T47D (cell line): ENCODE measurements at places on chromosomes 5 and 9.

DNA sequence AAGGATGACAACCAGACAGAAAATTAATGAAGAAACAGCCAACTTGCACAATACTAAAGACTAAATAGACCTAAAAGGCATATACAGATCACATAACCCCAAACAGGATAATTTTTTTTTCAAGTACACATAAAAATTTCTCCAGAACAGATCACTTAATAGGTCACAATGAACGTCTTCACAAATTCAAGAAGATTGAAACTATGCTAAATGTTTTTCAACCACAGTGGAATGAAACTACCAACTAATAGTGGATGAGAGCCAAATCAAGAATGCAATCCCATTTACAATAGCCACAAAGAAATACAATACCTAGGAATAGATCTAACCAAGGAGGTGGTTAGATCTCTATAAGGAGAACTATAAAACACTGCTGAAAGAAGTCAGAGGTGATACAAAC is 145.8 kb downstream of the TMEM232 start:
- DNase-seq = no peak

- DNase-seq = no peak
These were observed 232.0 kb upstream of the NFIL3 start for GRCh38 chr9:91655658-91656057.

DNA sequence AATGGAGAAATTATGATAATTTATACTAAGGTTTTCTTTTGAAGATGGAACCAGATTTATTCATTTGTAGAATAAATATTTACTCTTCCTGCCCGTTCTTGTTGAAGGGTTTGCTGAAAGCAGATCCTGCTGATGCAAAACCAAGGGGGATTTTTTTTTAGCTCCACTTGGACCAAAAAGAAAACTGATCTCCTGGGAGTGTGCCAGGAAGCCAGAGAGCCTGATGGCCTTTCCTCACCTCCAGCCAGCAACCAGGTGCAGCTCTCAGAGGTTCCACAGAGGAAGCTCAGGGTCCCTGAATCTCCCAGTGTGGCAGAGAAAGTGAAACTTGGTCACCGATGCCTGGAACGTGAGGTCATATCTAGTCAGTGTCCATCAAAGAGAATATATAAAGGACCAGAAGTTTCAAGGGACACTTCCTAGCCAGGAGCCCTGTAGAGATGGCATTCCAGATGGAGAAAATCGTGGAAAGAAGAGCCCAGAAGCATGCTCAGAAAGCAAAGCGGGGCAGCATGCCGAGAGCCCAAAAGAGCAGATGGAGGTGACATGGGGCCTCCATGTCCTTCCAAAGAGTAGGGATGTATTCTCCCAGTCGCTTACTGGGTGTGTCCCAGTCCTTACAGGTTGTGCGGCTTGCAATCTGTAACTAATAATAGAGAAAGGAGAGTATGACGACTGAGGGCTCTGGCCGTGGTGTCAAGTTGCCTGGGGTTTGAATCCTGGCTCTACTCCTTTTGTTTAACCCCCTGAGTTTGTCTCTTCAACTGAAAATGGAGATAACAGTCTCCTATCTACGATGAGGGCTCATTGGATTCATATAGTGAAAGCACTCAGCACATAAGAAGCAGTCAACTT is 12.2 kb downstream of the AFAP1L1 start:
- DNase-seq = no peak

GRCh38 chr9:123615381-123615780 is 259.4 kb downstream of the CRB2 start:
- DNase-seq = peak; percentile 10

GRCh38 chr9:77475641-77476473 is 172.3 kb downstream of the GNA14 start:
- no peak for DNase-seq

- DNase-seq = no peak
These were observed 40.8 kb downstream of the SNX18 start for GRCh38 chr5:54558362-54558761.

DNA sequence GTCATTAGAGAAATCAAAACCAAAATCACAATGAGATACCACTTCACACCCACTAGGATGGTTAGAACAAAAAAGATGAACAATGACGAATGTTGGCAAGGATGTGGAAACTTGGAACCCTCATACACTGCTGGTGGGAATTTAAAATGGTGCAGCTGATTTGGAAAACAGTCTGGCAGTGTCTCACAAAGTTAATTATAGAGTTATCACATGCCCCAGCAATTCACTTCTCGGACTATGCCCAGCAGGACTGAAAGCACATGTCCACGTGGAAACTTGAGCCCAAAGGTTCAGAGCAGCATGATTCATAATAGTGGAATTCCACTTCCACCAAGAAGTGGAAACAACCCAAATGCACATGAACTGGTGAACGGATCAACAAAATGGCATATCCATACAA is 85.0 kb upstream of the HRH2 start:
- DNase-seq = no peak

DNA sequence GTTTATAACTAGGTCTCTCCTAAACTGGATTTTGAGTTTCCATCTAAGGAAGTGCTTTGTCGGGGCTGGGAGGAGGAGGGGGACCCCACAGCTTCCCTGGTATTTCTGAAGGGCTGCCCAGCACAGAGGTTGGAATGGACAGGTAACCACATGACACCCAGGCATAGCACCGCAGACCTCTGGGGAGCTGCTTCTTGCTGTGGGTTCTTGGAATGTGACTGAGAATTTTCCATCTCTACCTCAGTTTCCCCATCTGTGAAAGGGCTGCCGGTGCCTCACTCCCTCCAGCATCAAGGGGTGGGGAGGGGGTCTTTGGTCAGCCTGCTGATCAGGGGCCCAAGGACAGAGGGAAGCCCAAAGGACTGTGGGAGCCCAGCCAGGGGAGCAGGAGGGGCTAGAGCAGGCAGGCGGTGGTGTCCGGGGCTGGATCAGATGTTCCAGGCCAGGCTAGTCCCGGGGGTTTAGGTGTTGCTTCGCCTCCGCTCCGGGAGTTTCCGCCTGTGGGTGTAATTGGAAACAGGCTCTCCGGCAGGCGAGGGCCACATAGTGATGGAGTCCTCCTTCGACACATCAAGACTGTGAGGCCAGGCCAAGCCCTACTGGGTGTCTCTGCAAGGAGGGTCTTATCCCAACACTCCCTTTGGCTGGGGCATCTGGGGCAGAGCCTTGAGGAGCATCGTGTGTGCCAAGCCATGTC is 3.3 kb downstream of the OLFML2A start:
- DNase-seq = no peak

DNA sequence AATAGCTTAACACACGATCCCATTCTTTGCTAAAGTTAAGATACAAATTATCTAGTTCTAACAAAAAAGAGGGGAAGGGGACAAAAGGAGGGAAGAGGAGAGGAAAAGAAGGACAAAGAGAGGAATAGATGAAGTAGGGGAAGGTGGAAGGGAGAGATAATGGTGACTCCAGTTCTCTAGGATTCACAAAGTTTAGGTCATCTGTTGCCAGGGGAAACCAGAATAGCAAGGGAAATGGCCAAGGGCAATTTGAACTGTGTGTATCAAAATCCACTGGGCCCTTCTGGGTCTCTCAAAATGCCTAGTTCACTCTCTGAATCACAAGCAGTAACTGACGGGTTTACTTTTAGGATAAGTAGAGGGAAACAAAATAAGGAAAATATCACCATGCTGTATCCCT is 7.6 kb downstream of the SLC24A2 start:
- no peak for DNase-seq

- DNase-seq = no peak
These were observed 822 bp upstream of the TNIP1 start for GRCh38 chr5:151081431-151082281.

GRCh38 chr5:16855898-16856297 is 80.2 kb downstream of the MYO10 start:
- no peak for DNase-seq

- DNase-seq = no peak
These were observed 101.5 kb downstream of the OXCT1 start for GRCh38 chr5:41768692-41769091.

DNA sequence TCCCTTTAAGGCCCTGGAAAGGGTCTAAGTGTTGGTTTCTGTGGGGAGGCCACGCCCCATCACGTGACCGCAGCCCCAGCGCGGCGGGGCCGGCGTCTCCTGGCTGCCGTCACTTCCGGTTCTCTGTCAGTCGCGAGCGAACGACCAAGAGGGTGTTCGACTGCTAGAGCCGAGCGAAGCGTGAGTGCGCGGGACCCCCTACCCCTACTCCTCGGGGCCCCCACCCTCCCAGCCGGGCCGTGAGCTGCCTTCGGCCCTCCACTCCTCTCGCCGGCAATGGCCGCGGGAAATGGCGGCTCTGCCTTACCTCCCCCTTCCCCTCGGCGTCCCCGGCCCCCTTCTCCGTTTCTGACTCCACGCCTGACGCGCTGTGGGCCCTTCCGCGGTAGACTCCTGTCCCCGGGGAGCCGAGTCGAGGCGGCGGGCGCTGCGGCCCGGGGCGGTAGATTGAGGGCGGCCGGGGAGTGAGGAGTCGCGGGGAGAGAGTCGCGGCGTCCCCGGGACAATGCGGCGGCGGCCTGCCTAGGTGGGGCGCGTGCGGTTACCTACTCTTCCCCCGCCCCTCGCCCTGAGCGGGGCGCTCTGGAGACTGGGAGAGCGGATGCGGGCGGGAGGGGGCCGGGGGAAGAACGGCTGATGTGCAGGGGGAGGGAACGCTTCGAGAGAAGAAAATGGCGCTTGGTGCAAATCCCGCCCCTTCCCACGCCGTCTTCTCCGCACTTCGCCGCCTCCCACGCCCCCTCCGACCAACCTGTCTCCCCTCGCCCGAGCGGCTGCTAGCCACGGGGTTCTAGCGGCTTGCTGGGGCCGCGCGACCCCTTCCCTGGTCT is at the start of gene SUB1:
SUB1 (plus strand) TSS at position 112 of the 830 bp plus-strand sequence. CDS start 2,956 bp downstream, outside the sequence.
- DNase-seq = peak; percentile 89

GRCh38 chr5:170357955-170358444 is 31.2 kb downstream of the KCNMB1 start:
- DNase-seq = no peak

DNA sequence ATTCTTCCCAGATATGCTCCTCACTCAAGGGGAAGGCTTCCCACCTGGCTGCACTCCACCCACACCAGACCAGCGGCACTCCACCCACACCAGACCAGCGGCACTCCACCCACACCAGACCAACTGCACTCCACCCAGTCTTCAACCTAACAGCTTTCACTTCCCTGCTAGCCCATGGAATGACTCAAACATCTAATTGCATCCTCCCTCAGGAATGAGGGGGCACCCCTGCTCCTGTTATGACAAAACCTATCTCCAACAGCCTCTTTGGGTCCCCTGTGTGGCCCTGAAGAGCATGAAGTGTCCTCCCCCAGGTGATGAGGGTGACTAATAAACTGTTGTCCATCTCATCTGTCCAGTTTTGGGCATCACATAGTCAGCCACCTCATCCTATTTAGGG is 556.6 kb upstream of the TUSC1 start:
- no peak for DNase-seq

DNA sequence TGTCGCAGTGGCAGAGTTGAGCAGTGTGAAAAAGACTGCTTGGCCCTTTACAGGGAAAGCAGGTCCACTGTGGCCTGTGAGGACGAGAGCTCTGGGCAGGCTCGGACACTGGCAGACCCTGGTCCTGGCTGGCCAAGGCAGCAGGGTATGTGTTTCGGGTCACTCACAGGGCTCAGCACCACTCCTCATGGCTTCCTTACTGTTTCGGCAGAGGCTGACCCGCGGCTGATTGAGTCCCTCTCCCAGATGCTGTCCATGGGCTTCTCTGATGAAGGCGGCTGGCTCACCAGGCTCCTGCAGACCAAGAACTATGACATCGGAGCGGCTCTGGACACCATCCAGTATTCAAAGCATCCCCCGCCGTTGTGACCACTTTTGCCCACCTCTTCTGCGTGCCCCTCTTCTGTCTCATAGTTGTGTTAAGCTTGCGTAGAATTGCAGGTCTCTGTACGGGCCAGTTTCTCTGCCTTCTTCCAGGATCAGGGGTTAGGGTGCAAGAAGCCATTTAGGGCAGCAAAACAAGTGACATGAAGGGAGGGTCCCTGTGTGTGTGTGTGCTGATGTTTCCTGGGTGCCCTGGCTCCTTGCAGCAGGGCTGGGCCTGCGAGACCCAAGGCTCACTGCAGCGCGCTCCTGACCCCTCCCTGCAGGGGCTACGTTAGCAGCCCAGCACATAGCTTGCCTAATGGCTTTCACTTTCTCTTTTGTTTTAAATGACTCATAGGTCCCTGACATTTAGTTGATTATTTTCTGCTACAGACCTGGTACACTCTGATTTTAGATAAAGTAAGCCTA is 15.7 kb downstream of the SQSTM1 start:
- no peak for DNase-seq

- DNase-seq = no peak
These were observed 117.7 kb upstream of the FER start for GRCh38 chr5:108629779-108630528.

DNA sequence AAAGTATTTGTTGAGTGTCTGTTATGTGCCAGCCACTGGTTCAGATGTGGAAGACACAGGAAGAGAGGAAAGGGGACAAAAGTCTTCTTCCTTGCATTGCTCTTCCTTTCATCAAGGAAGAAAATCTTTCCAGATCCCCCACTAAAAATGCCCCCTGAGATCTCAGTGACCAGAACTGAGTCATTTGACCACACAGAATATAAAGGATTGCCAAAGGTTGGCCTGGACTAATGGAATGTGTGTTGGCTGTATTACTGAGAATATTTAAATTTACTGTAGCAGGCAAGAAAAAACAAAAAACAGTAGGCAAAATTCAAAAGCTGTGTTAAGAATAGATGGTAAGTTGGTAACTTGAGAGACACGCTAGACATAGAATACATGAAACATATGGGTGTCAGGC is 10.0 kb upstream of the SEPTIN8 start:
- no peak for DNase-seq

DNA sequence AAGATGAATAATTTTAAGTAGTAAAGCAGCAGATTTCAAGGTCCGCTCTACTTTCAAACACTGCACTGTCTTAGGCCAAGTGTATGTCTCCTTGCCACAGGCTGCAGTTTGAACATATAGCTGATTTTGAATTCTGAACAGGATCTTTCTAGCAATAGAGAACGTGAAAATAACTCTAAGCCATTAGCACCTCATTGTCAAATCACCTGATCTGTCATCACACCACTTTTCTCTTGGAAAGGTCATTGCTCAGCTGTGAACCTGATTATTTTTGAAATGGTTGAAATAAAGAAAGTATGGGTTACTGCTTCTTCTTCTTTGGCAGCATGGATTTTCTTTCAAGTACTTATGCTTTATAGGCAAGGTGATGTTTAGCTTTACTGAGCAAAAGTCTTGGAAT is 357.0 kb upstream of the RORB start:
- DNase-seq = no peak

- no peak for DNase-seq
These were observed 16.7 kb downstream of the PTGS1 start for GRCh38 chr9:122387536-122387935.

GRCh38 chr5:168076561-168076991 is 214.9 kb upstream of the WWC1 start:
- DNase-seq = peak; percentile 22

DNA sequence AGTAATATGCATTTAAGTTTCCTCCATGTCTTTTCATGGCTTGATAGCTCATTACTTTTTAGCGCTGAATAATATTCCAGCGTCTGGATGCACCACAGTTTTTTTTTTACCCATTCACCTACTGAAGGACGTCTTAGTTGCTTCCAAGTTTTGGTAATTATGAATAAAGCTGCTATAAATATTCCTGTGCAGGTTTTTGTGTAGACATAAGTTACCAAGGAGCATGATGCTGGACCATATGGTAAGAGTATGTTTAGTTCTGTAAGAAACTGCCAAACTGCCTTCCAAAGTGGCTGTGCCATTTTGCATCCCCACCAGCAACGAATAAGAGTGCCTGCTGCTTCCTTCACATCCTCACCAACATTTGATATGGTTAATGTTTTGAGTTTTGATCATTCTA is 195.6 kb downstream of the PIK3R1 start:
- DNase-seq = no peak
